GF-D8 (cell line): ENCODE measurements at places on chromosomes 16 and 17.

DNA sequence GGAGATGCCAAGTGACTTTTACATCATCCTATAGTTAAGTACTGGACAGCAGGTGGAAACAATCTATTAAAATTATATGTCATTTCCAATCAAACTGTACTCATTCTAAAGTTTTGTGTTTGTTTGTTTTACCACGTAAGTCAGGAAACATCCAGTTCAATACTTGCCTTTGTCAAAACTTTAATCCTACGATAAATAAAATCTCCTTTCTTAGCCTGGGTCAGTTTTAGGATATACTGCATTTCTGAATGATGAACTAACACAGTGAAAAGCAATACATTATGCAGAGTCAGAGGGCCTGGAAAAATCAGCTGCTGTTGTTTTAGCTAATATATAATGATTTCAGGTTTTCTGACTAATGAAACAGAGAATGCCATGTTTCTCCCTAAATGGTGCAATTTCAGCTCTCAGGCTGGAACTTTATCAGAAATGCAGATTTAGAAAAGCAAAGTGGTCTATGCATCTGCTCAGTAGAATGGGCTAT, 756.4 kb downstream of the CDH11 start:
- DNase-seq = no peak

- no peak for DNase-seq
Measured at GRCh38 chr17:79801156-79802038, 4.5 kb upstream of the CBX8 start.

GRCh38 chr17:43813386-43813785, 19.6 kb downstream of the MPP3 start:
- DNase-seq = no peak

- DNase-seq = no peak
Measured at GRCh38 chr16:77238593-77238992, 39.4 kb downstream of the SYCE1L start.

DNA sequence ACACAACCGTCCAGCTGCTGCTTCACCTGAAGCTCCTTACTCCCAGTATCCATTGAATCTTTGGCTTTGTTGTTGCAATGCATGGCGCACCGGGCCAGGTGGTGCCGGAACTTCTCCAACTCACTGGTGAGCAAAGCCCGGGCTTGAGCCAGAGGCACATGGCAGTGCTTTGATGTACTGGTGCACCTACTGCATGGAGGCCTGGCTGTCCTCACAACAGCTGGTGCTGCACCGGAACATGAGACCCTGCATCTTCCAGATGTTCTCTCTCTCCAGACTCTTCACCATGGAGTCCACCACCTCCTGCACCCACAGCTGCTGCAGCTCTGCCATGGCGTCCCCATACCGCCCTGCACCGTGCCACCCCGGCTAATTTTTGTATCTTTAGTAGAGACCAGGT, 10.2 kb downstream of the TACO1 start:
- no peak for DNase-seq

GRCh38 chr17:81522491-81523401, 5.4 kb upstream of the FSCN2 start:
- DNase-seq = no peak

GRCh38 chr16:7613518-7613917, 280.9 kb downstream of the RBFOX1 start:
- DNase-seq = no peak

DNA sequence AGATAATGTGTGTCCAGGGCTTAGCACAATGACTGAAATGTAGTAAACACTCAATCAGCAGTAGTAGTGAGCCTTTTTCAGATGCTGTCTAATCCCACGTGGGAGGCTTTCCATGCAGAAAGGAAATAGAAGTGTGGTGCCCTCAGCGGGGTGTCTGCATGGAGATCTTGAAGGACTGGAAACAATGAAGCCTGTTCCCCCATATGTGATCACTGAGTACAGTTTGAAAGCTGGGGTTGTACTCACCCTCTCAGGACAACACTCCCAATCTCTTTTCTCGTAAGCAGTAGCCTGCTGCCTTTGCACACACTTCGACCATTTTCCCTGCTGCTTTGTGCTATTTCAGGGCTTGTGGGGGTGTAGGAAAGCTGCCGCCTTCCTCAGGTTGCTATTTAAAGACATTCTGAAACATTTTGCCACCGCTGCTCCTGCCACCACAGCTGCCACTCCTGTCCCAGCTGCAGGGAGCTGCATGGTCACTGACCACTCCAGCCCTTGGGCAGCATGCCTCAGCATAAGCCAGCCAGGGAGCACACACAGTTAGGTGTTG, 40.6 kb upstream of the HAS3 start:
- no peak for DNase-seq

GRCh38 chr16:84654238-84654637, 5.9 kb downstream of the KLHL36 start:
- no peak for DNase-seq

DNA sequence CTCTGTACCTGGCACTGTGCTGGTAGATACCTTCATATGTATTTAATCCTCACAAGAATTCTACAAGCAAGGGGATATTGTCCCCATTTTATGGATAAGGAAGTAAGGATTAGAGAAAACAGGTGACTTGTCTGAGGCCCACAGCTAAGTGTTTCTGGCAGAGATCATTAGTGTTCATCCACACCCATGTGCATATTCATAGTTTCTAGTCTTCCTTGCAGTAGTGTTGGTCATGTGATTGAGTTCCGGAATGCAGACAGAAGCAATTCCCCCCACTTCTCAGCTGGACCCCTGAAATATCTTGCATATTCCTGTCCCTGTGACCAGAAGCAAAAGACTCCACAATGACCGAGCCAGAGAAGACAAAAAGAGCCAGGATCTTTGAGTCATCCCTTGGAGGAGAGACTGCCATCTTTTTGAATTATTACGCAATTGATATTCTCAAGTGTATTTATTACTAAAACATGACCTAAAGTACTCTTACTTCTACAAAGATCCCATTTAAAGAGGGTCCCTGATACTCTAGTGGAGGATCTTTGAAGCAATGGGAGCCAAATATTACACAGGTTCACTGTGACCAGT, 43.4 kb downstream of the SOX9 start:
- no peak for DNase-seq

DNA sequence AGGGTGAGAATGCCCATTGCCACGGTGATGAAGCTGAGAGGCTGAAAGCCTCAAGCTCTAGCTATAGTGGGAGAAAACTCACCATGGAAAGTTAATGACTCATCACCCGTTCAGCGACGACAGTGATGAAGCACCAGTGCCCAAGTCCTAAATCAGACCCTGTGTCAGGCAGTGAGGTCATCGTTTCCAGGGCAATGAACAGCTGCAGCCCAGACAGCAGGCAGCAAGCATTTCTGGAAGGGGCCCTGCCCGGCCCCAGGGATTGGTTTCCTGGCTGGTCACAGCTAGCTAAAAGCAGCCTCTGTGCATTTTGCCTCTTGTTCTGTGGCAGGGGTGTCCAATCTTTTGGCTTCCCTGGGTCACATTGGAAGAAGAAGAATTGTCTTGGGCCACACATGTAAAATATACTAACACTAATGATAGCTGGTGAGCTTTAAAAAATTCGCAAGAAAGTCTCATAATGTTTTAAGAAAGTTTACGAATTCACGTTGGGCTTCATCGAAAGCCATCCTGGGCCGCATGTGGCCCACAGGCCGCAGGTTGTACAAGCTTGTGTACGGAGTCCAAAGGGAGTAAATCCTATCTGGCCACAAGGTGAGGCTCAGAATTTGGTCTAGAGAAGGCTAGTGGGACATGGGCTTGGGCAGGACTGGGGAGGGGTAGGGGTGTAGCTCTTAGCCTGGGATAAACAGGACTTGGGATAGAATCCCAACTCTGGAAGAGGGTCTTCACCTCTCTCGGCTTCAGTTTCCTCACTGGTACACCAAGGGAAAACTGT, 40.6 kb downstream of the MIS12 start:
- no peak for DNase-seq

DNA sequence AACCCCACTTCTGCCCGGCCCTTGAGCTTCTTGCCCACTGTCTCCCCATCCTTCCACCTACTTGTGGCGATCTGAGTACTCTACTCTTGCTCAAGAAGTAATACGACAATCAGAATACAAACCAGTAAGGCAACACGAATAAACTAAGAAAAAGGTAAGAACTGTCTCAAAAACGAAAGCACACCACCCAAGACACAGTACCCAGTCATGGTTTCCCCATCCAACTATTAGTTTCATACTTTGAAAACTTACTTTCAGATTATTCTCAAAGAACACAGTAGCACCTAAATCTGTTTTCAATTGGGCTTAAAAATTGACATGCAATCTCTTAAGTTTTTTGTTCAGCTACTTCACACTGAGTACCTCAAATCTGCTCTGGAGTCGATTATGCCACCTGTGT, 13.9 kb downstream of the GINS2 start:
- DNase-seq = no peak

GRCh38 chr17:29345066-29345465, 45.1 kb upstream of the TAOK1 start:
- no peak for DNase-seq

DNA sequence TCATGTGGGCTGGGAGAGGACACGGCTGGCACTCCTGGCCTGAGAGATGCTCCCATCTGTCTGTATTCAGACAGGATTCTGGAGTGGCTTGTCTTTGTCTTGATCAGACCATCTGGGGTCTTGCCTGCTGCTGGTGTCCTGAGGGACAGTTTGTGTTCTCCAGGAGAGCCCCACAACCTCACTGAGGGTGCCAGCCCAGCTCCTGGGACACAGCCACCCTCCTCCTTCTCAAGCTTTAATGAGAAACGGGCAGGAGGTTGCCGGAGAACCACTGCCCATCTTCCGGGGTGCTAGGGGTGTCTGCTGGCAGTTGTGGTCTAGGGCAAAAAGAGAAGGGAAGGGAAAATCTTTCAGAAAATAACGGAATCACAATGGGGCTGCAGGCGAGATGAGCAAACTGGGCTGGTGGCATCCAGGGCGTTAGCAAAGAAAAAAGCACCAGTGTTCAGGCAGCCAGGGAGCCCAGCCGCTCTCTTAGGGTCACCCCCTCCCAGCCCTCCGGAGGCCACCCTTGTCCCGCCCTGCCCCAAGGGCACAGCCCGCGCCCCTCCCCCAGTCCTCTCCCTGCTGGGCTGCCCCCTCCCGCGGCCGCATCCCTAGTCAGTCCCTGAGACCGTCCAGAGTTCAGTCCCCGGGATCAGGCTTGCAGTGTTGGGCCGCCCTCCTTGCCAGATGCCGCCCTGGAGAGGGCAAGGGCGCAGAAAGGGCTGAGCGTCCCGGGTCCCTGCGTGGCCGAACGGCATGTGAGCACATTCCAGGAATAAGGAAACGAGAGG, 824.7 kb downstream of the KCNJ18 start:
- no peak for DNase-seq

GRCh38 chr16:24723663-24724062, 5.8 kb upstream of the TNRC6A start:
- DNase-seq = no peak

DNA sequence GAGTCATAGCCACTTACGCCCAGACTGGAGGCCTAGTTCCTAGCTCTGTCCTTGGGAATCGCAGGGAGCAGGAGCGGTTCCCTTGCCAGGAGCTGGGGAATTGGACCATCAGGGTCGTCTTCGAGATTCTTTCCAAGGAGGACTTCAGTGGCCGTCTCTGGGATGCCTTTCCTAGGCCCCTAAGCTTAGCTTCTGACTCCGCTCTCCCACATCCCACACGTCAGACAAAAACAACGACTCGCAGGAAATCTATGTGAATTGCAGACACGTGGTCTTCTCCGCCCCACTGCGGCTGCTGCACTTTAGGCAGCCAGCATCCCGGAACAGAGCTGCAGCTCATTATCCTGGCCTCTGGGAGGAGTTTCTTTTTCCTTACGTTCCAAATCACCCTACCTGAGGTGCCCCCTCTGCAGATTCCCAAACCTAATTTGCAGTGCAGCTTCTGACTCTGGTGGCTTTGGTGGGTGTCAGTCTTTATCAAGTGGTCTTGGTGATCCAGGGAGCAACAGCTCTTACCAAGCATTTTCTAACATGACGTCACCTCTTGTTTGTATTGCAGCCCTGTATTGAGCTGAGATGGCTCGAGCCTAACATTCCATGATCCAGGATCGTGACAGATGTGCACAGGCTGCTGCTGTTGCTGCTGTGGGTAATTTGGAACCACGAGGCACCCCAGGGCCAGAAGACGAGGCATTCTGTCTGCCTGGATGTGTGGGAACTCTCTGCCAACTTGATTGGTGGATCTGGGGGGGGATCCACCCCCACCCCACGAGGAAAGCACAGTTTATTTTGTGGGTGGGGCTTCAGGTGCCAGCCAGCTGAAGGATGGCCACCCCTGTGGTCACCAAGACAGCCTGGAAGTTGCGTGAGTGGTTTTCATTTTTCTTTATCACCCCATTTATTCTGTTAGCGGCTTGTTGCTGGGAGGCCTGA, 1.1 kb downstream of the KATNB1 start:
- DNase-seq = peak; percentile 28

- DNase-seq = no peak
Measured at GRCh38 chr17:56708220-56708558, 114.7 kb downstream of the NOG start.

GRCh38 chr17:81976332-81977210, 858 bp upstream of the ASPSCR1 start:
- DNase-seq = peak; percentile 31

GRCh38 chr17:17356149-17356930, 53.2 kb downstream of the NT5M start:
- DNase-seq = no peak

DNA sequence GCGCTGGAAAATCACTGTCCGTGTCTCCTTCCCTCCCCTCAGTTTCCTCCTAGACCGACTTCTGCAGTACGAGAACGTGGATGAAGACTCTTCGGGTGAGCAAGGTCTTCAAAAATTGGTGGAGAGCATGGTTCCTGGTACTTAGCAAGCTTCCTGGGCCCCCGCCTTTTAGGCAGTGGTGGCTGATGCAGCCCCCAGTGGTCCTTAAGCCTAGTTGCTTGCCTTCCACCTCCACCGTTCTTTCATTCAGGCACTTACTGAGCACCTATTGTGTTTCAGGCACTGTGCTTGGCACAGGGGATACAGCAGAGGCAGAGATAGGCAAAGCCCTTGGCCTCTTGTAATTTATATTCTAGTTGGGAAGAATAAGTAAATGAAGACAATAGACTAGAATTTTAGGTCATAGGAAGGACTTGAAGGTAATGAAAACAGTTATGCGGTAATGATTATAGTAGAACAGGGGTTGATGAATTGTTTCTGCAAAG, 767 bp downstream of the INO80E start:
- no peak for DNase-seq

DNA sequence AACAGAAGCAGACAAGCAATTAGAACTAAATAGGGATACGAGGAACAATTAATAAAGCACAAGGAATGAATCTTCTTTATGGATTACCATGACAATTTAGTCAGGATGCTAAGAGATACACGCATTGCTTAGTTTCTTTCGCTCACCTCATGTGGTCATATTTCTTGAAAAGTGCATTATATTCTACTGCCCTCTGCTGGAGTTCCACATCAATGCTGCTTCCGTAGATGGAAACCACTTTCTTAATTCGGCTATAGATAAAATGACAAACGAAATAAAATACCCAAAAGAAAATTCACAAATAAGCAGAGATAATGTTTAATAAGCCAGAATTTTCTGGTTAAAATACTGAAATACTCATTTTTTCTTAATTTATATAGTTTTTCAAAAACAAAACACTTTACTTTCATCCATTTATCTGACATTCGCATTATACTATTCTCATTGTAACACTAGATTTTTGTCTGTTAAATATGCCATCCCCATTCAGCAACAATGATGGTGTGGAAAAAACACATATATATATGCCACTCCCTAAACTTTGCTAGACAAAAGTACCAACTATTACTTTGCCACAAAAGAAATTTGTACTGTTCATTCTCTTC, 22.0 kb upstream of the PHLPP2 start:
- DNase-seq = no peak

GRCh38 chr16:63695347-63695746, 1426.5 kb downstream of the CDH11 start:
- no peak for DNase-seq
